GM04504 (cell line): ENCODE measurements at places on chromosomes 5 and 9.
A peak's percentile ranks its signal among the peaks of the same experiment; 100 is the strongest.

DNA sequence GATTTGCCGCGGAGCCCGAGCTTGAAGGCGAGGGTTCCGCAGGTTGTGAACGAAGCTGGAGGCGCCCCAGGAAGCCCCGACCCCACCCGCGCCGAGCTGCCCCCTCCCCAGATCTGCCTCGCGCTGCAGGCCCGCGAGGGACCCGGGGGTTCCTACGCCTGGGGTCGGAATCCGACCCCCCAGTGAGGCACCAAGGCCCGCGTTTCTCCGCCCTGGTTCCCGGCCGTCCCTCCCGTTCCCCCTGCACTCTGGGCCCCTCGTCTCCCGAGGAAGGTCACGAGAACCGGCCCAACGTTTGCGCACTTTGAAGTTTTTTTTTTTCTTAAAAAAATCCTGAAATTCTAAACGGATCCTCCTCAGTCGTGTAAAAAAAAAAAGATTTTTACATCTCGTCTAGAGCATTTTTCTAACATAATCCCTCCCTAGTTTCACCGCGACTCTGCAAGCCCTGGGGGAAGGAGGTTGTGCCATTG lies 880 bp upstream of the GFPT2 start:
- DNase-seq, result no peak

GRCh38 chr9:115746496-115746895 lies 407.1 kb upstream of the PAPPA start:
- no peak for DNase-seq

GRCh38 chr9:33128570-33128969 lies 38.6 kb downstream of the B4GALT1 start:
- DNase-seq, result no peak

DNA sequence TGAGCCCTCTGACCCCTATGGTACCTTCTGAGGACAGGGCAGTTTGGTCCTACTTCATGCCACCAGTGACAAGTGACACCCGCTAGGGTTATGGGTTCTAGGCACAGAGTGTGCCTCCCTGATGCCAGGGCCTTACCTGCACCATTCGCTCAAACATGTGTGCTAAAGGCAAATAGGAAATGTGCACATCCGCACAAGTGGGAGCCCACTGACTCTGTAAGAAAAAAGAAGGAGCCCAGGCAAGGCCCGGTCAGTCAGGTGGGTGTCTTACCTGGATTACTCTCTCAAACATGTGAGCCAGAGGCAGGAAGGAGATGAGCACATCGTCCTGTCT lies 29.1 kb upstream of the MEIKIN start:
- DNase-seq, result no peak

- no peak for DNase-seq
Measured at GRCh38 chr5:23289162-23289561, 218.2 kb upstream of the PRDM9 start.

DNA sequence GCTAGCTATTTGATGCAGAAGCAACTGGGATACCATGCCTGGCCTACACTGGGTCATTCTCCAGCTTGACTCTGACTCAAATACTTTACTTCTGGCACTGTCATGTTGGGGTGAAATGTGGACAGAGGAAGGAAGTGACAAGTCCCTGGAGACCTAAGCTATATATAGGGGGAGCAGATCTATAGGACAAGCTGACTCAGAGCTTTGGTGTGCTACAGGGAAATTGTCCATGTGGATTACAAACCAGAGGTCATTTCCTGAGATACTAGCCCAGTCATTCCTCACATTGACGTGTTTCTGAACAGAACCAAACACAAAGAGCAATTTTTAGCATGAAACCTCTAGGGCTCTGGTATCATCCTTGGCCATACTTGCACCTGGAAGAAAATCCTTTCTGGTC lies 531.6 kb upstream of the CLINT1 start:
- DNase-seq, result no peak

DNA sequence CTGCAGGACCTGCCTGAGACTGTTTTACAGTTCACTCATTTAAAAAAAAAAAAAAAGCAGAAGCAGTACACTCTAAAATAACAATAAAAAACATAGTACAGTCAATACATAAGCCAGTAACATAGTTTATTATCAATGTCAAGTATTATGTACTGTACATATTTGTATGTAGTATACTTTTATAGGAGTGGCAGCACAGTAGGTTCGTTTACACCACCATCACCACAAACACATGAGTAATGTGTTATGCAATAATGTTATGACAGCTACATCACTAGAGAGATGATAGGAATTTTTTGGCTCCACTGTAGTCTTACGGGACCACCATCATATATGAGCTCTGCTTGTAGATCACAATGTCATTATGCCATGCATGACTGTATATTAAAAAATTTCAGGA lies 462.8 kb downstream of the ISL1 start:
- DNase-seq, result no peak

DNA sequence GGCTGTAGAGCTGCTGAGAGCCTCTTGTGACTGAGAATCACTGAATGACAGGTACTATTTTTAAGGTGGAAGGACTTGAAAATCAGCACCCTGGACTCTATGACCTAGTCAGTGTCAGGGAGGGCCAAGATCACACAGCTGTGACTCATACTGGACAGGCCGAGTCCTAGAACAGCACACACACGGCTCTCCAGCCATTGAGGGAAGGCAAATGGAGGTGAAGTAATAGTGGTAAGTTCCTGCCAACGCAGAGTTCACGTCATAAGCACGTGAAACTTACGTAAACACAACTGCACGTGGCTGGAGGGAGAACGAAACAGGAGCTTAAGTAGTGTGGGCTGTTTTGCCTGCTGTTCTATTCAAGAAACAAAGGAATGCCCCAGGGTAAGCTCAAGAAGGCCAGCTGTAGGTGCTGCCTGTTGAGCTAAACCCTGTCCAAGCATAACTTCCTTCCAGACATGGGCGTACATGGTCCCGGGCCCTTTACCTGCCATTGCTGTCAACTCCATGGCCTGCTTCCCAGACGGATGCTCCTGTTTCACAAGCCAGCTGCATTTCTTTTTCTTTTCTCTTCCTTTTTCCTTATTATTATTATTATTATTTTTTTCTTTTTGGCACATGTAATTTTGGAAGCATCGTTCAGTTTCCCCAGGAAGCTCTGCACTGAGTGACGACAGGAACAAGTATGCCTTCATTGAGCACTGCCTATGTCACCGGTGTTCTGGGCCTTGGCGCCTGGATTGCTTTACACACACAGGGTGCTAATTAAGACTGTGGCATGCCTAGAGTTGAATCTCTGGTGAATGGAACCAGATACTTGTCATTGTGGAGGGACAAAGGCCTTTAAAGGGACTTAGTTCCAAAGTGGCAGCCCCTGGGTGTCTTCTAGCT lies 10.2 kb upstream of the LCP2 start:
- DNase-seq, result no peak

- no peak for DNase-seq
Measured at GRCh38 chr5:45491368-45491767, 204.8 kb downstream of the HCN1 start.

DNA sequence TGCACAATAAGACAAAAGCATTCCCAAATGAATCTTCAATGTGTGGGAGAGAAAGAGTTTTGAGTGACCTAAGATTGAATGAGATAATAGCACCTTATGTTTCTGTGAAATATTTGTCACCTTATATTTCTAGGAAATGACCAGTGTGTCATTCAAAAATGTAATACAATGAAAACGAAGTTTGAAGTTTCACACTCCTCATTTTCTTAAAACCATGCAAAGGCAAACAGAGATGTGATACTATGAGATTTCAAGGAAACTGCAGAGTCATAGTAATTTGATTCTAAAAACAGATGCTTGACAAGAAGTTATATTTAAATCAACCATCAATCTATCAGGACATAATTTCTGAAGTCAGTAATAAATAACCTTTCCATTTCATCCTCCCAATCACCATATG lies 13.6 kb upstream of the ABCA1 start:
- DNase-seq, result no peak

DNA sequence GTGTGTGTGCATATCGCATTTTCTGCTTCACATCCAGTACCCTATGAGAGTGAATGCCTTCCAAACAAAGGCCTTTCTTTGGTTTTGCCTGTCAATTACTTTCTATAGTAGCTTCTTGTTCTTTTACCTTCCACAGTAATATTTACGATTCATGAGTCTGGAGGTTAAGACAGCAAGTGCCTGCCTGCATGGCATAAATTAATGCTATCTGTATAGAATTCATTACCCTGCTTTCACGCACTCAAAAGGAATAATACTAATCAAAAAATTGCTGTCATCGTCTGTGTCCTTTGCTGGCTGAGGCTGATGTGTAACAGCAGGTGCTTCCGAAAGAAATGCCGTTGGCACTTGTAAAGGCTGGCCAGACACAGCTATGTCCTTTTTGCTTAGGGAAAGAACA lies 1304.4 kb upstream of the CDH6 start:
- DNase-seq, result no peak

- no peak for DNase-seq
Measured at GRCh38 chr5:138258704-138259292, 15.6 kb downstream of the GFRA3 start.

DNA sequence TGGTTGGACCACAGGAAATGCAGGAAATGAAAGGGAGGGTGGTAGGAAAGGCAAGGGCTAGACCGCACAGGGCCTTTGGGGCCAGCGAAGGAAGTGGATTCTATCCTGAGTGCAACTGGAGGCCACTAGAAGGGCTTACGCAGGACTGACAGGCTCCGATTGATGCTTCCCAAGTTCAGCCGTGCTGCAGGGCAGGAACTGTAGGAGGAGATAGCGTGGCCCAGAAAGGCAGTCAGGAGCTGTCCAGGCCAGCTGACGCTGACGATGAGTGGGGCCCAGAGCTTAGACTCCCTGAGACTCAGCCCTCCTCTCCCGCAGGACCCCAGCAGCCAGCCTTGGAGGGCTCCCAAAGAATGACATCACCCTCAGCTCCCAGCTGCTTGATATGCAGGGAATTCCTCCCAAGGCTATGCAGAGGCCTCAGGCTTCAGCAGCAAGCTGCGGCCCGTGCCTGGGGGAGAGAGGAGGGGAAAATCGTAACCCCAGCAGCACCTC lies 48.8 kb downstream of the KCNIP1 start:
- peak; percentile 17 for DNase-seq

GRCh38 chr5:54383225-54383901 lies 72.1 kb upstream of the HSPB3 start:
- no peak for DNase-seq
